Fibroblast of skin of left biceps (primary cell): ENCODE measurements at places on chromosomes 2 and 18.

DNA sequence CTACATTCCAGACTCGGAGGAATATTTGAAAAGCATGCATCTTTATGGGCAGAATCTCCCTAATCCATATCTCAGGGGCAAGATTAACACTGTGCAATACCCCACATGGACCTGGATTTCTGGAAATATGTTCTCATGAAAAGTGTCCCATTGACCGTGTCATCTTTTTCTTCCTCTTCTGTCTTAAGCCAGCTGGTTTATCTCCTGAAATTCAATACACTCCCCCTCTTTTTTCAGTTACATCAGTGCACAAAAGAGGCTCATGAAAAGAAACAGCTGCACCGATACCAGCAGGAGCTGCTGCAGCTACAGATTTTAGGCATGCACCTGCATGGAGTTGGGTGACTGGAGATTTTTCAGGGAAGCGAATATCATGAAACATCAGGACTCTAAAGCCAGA lies 117.2 kb downstream of the SLC4A3 start:
- DNase-seq = no peak

DNA sequence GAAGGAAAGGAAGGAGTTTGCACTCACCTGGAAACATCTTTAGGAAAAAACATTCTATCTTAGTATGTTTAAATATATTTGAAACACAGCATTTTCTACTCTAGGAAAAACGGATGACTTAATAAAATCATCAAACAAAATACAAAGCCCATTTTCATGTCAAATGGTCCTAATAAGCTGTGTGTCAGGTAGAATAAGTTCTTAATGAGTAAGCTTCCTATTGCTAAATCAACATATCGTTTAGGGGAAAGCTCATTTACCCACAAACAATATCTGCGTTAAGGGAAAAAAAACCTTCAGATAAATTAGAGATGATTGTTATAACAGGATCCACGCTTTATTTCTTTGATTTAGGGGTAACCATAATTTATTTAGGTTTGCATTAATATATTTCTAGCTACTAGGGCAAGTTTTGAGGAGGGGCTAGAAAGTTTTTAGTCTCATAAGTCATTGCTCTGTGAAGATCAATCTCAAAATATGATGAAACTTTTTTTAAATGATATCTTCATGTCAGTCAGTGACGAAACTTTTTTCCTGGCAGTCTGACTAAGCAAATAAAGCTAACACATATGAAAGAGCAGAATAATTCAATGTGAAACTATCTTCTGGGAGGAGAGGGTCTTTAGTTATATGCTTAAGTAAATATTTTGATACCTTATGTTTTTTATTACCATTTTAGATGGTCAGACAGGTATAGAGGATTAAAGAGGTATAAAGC lies 147.1 kb downstream of the WDSUB1 start:
- DNase-seq = no peak

DNA sequence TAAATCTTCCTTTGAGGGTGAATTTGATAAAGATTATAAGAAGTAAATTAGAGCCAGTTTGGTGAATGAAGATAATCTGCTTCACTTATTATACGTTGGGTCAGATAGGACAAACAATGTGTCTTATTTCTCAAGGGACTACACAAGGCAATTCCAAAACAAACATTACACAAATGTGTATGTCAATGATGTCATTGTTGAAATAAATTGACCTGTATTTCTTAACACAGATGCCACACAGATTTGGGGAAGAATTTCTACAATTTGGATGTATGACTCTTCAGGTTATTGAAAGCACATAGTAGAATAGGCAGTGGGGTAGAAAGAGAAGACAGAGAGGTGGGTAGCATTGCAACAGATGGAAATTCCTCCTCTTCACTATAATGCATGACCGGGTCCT lies 6.9 kb upstream of the CRIM1 start:
- no peak for DNase-seq

GRCh38 chr2:105239924-105240323 lies 1.6 kb upstream of the GPR45 start:
- DNase-seq = peak; percentile 82

DNA sequence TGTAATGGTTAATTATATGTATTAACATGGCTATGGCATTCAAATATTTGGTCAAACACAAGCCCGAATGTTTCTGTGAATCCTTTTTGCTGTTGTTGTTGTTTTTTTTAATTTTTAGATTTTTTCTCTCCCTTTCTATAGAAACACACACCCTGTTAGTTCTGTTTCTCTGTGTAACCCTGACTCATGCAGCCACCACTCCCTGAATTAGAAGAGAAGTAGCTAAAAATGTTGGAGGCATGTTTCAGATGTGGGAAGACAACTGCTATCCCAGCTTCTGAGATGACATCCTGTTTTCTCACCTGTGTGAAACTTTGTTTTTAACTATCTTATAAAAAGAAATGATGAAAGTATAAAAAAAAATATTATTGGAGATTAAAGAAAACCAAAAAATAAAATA lies 219.6 kb upstream of the RGPD4 start:
- DNase-seq = no peak

DNA sequence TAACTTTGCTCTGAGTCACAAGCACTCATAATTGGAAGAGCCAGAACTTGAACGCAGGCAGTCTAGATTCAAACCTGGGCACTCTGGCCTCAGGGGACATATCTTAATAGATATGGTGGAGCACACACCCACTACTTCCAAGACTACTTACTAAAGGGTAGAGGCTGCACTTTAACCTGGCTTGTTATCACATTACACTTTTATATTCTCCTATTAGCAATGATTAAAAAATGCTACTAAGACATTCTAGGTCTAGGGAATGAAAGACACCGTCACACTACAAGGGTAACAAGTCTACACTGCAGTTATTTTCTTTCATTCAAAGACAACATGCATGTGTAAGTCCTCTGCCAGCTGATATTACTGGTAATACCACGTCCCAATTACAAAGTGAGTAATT lies 258.8 kb downstream of the ZNF521 start:
- DNase-seq = no peak

DNA sequence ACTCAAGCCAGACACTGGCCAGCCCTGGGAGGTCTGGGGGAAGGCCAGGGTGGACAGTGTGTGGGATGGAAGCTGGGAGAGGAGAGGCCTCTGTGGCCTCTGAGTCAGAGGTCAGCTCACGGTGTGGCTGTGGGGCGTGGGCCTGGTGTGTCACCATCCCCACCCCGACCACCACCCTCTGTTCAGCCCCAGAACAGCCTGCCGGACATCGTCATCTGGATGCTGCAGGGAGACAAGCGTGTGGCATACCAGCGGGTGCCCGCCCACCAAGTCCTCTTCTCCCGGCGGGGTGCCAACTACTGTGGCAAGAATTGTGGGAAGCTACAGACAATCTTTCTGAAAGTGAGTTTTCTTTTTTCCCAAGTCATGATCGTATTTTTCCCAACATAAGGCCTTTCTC lies 110.5 kb downstream of the DYSF start:
- no peak for DNase-seq

GRCh38 chr18:5646739-5647138 lies 102.9 kb upstream of the EPB41L3 start:
- DNase-seq = no peak

DNA sequence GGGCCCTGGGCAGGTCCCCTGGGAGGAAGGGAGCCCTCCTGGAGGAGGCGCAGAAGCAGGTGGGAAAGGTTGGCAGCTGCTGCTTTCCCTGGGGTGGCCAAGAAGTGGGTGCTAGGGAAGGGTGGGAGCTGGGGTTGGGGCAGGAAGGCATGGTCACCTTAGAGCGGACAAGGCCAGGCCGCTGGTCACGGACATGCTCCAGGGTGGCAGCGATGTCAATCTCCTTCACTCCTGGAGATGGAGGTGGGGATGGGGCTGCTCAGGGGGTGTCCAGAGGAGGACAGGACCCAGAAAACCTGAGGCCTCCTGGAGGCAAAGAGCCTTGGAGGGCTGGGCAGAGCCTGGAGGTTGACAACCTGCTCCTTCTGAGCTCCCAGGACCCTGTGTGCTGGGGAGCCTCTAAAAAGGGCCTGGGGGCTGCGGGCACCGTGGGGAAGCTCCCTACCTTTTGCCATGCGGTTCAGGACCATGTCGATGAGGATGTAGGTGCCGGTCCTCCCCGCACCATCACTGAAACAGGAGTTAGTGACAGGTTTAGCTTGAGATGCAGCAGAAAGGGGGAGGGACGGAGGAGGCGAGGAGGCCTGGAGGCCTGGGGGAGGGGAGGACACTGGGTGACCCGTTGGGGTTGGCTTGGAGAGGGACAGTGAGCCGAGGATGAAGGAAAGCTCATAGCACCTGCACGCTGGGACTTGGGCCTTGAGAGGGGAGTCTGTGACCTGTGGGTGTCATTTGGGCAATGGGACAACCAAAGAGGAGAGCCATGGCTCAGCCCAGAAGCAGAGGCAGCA lies 11.4 kb downstream of the DNAJB2 start:
- no peak for DNase-seq

GRCh38 chr18:22211657-22212056 lies 42.3 kb downstream of the GATA6 start:
- DNase-seq = no peak

- DNase-seq = no peak
Measured at GRCh38 chr2:161135951-161136593, 24.2 kb upstream of the TANK start.

DNA sequence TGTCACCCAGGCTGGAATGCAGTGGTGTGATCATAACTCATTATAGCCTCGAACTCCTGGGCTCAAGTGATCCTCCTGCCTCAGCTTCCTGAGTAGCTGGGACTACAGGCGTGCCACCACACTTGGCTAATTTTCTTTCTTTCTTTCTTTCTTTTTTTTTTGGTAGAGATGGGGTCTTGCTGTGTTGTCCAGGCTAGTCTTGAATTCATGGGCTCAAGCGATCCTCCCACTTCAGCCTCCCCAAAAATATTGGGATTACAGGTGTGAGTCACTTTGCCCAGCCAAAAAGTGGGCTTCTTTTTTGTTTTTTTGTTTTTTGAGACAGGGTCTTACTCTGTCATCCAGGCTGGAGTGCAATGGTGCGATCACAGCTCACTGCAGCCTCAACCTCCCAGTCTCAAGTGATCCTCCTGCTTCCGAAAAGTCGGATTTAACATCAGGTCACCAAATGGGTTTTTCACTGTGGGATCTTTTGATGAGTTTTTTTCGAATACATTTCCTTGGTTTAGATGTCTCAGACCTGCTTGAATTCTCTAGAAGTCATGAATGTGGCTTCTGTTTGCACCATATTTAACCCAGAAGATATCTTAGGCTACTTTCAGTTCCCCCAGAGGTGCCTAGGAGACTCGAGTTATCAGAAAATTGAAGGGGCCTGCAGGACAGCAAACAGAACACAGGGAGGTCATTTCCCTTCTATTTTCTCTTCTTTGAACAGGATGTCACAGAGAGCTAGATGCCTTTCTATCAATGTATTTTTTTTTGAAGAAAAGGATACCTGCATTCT lies 8.9 kb downstream of the RAB31 start:
- DNase-seq = no peak

GRCh38 chr2:11343368-11343649 lies 1.1 kb downstream of the ROCK2 start:
- DNase-seq = no peak

GRCh38 chr2:128198656-128199055 lies 107.7 kb downstream of the UGGT1 start:
- DNase-seq = no peak

GRCh38 chr2:186848873-186849578 lies at the start of gene ZSWIM2:
Gene ZSWIM2, minus strand, starts transcription at chr2:186849170. Its CDS starts 40 bp downstream, at chr2:186849130.
- peak; percentile 87 for DNase-seq

DNA sequence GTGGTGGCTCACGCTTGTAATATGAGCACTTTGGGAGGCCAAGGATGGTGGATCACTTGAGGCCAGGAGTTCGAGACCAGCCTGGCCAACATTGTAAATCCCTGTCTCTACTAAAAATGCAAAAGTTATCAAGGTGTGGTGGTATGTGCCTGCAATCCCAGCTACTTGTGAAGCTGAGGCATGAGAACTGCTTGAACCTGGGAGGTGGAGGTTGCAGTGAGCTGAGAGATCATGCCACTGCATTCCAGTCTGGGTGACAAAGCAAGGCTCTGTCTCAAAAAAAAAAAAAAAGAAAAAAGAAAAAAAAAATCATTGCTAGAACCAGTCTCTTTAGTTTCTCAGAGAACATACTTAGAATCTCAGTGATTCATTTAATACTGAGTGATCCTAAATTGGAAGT lies 217.1 kb downstream of the DYM start:
- no peak for DNase-seq

- DNase-seq = no peak
Measured at GRCh38 chr18:1663879-1664705, 759.4 kb downstream of the ADCYAP1 start.

DNA sequence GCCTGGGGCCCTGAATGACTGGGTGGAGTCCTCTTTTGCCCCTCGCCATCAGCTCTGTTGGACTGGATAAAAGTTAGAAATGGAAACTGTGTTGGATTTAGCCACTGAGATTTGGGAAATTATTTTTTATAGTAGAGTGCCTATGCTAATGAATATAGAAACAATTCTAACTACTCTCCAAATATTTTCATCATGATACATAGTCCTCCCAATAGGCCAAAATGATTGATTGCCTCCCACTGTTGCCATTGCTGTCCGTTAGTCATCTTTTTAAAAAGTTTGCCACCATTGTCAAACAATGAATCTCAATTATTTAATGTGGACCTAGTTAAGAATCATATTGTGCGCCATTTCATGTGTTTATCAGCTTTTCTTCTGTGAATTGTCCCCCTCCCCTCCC lies 417.0 kb downstream of the GALR1 start:
- DNase-seq = no peak

- DNase-seq = no peak
Measured at GRCh38 chr2:100470898-100471514, 724 bp downstream of the NMS start.

DNA sequence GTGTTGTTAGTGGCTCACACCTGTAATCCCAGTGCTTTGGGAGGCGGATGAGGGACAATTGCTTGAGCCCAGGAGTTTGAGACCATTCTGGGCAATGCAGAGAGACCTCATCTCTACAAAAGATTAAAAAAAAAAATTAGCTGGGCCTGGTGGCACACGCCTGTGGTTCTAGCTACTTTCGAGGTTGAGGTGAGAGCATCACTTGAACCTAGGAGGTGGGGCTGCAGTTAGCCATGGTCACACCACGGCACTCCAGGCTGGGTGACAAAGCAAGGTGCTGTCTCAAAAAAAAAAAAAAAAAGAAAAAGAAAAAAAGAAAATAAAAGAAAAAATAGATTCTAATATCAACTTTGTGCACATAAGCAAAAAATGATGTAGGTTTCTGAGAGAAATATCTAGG lies 1492.5 kb upstream of the TMEFF2 start:
- no peak for DNase-seq

DNA sequence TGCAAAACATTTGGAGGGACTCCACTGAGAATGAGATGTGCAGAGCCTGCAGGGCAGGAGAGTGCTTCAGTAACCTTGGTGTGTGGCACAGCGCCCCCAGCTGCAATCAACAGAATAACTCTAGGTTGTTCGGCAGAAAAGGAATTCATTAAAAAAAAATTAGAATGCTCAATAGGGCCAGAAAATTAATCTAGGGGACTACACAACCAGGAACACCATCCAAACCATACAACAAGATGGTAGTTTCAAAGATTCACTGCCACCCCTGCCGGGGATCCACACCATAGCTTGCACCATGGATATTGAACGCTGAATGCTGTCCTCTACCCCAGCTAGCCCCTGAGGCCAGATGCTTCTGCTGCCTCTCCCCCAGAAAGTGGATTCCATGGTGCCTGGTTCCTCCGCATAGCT lies 50.1 kb downstream of the THUMPD2 start:
- no peak for DNase-seq

- no peak for DNase-seq
Measured at GRCh38 chr2:2237563-2237962, 93.5 kb downstream of the MYT1L start.

- DNase-seq = no peak
Measured at GRCh38 chr2:219509780-219510511, 4.3 kb upstream of the ASIC4 start.

GRCh38 chr2:7201851-7202250 lies 284.6 kb downstream of the RNF144A start:
- DNase-seq = no peak
